Activated T-helper 2 cell treated with anti-CD3 and anti-CD28 coated beads, Interferon-gamma antibody, Interleukin-2, Interleukin-4, amounts not matched to agents 10 μg/mL and 5 μg/mL and 100 μg/mL, durations not matched to agents 14 hours and 24 hours and 36 hours (primary cell): ENCODE measurements at places on chromosomes 12 and 14. TPM values are rescaled to one million over a fixed set of nuclear protein-coding genes. Genes with fewer than 3 reads are reported as not detected.

DNA sequence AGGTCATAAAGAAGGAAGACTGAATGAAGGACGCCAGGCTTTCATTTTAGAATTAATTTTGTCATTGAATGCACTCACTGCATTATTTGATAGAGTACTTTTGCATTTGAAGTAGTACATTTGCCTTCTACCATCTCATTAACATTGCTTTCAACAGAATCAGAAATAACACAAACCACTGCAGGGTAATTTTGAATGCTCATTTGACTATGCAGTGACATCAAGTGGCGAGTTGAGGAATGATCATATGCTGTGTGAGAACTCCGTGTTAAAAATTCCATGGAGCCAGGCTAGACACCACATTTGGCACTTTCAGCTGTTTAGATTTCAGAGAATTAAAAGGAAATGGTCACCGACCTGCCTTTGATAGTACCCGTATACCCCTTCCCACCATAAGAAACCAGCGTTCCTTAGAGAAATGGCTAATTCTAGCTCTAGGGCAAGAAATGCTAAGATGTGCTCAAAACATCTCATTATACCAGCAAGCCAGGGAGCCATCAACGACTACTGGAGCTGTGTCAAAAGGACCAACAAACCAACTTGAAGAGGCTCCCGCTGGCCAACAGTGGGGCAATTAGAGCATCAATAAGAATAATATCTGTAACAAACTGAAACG is 16.5 kb downstream of the HEBP1 start:
- H3K4me1 ChIP-seq, result no peaks in the 10 kb centered on the region
- H3K36me3 ChIP-seq, result no peaks in the 10 kb centered on the region
- no peaks in the 10 kb centered on the region for H3K27me3 ChIP-seq
- no peak overlapping the region for H3K27ac ChIP-seq
- no peak for DNase-seq
- no peak overlapping the region for H3K4me3 ChIP-seq

The OTOGL gene
- 0.16 TPM in 1 of 2 replicates, not detected in the other for total RNA-seq

DNA sequence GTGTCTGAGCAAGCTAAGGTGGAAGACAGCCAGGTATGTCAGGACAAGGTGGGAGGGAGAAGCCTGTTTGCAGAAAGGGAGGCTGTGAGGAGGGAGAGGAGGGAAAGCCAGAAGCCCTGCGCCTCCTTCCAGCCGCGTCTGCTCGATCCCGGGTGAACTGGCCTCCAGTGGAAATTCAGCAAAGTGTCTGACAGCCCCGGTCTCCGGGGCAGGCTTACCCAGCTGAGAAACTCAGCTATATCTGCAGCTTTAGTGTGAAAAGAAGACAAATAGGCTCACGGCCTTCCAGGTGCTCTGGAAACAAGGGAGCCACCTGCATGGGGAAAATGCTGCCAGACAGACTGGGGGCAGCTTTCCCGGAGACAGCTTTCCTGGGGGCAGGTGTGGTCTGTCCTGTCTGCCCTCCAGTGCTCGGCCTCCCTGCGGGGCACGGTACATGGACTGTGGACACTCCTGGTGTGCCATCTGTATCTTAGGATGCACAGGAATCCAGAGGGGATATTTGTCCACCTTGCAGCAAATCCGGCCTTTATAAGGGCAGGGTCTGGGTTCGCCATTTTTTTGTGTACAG is 6.3 kb downstream of the RFLNA start:
- H3K27ac ChIP-seq, result no peak overlapping the region
- DNase-seq, result no peak
- H3K4me1 ChIP-seq, result no peaks in the 10 kb centered on the region
- H3K4me3 ChIP-seq, result no peak overlapping the region
- H3K36me3 ChIP-seq, result no peaks in the 10 kb centered on the region

The FBLN5 gene
- total RNA-seq, result 6.2 and 6.4 TPM in 2 replicates

The DIO3 gene
- total RNA-seq, result not detected in 2 replicates

DNA sequence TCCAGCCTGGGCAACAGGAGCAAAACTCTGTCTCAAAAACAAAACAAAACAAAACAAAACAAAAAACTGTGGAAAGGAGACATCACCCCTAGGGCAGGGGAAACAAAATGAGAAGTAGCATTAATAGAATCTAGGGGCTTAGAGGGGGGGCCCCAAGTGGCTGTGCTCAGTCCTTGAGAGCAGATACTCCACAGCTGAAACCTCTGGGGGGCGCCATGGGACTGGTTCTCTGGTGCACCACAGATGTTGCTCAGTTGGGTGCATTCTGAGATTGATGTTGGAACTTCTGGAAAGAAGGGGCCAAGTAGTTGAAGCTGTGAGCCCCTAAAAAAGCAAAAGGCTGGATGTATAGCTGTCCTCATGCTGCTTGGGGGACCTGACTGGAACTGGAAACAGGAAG is 11.8 kb upstream of the SYNE2 start:
- no peak overlapping the region for H3K27ac ChIP-seq
- H3K36me3 ChIP-seq, result no peaks in the 10 kb centered on the region
- H3K4me1 ChIP-seq, result peaks cover 3% of the 10 kb centered on the region
- no peak overlapping the region for H3K4me3 ChIP-seq

The CD163 gene
- total RNA-seq, result not detected in 2 replicates

The DDN gene
- total RNA-seq, result 0.60 and 0.91 TPM in 2 replicates

DNA sequence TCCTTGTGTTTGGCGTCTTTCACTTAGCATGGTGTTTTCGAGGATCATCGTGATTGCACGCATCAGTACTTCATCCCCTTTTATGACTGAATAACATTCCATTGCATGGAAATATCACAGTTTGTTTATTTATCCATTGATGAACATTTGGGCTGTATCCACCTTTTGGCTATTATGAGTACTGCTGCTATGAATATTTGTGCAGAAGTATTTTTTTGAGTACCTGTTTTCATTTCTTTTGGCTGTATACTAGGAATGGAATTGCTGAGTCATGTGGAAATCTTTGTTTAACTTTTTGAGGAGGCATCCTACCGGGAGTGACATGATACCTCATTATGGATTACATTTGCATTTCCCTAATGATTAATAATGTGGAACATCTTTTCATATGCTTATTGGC is 66.4 kb downstream of the WNK1 start:
- H3K27ac ChIP-seq, result no peak overlapping the region
- H3K27me3 ChIP-seq, result no peaks in the 10 kb centered on the region
- H3K4me1 ChIP-seq, result peaks cover 34% of the 10 kb centered on the region
- peaks cover 68% of the 10 kb centered on the region for H3K36me3 ChIP-seq
- DNase-seq, result no peak

DNA sequence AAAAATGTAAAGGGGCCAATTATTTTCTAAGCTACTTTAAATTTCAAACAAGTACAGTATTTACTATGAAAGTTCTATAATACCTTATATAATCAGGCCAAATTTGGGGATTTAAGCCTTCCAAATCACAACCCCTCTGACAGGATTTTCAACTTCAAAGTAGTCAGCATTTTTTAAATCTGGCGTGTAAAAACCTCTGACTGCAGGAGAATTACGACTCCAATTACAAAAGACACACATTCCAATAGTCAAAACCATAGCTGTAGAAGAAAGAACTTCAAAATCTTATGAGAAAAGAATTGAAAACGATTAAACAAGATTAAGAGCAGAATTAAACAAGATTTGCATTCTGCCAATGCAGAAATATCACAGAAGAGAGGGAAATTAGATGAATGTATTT is 12.7 kb downstream of the OSBPL8 start:
- H3K27ac ChIP-seq, result no peak overlapping the region
- no peak overlapping the region for H3K4me3 ChIP-seq
- no peak for DNase-seq
- H3K36me3 ChIP-seq, result peaks cover 18% of the 10 kb centered on the region

- no peaks in the 10 kb centered on the region for H3K4me1 ChIP-seq
- no peak for DNase-seq
- H3K4me3 ChIP-seq, result no peak overlapping the region
- H3K27me3 ChIP-seq, result no peaks in the 10 kb centered on the region
- H3K36me3 ChIP-seq, result no peaks in the 10 kb centered on the region
These were observed 642.3 kb downstream of the RPS29 start for GRCh38 chr14:48943913-48944312.

- no peak overlapping the region for H3K4me3 ChIP-seq
- peak overlapping the region; percentile 39 for H3K27ac ChIP-seq
- peaks cover 7% of the 10 kb centered on the region for H3K4me1 ChIP-seq
- H3K27me3 ChIP-seq, result no peaks in the 10 kb centered on the region
These were observed 66.3 kb downstream of the CLIP1 start for GRCh38 chr12:122356192-122356635.

DNA sequence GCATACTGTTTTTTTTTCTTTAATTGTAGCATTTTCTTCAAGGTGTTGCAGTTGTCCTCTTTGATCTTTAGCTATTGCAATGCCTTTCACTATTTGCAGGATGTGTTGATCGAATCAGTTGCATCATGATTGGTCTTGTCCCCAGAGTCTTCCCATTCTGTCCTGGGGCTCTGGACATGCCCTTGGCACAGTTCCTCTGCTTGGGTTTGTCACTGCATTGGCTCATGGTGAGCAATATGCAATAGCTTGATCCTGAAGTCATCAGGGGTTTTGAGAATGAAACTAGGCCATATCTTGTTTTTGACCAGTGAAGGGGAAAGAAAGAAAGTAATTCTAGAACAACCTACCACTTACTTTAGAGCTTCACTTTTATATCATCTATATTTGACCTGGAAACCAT is 281.5 kb downstream of the TMEM117 start:
- DNase-seq, result no peak
- no peak overlapping the region for H3K27ac ChIP-seq
- H3K27me3 ChIP-seq, result no peaks in the 10 kb centered on the region
- no peaks in the 10 kb centered on the region for H3K4me1 ChIP-seq
- H3K4me3 ChIP-seq, result no peak overlapping the region

The KRT85 gene
- not detected in 2 replicates for total RNA-seq

The ZFYVE26 gene
- total RNA-seq, result 16.0 and 16.2 TPM in 2 replicates

GRCh38 chr14:95258754-95259593 is 60.7 kb downstream of the CLMN start:
- H3K36me3 ChIP-seq, result no peaks in the 10 kb centered on the region
- peaks cover 15% of the 10 kb centered on the region for H3K4me1 ChIP-seq
- H3K4me3 ChIP-seq, result no peak overlapping the region
- H3K27ac ChIP-seq, result no peak overlapping the region
- H3K27me3 ChIP-seq, result peaks cover 4% of the 10 kb centered on the region
- DNase-seq, result no peak

DNA sequence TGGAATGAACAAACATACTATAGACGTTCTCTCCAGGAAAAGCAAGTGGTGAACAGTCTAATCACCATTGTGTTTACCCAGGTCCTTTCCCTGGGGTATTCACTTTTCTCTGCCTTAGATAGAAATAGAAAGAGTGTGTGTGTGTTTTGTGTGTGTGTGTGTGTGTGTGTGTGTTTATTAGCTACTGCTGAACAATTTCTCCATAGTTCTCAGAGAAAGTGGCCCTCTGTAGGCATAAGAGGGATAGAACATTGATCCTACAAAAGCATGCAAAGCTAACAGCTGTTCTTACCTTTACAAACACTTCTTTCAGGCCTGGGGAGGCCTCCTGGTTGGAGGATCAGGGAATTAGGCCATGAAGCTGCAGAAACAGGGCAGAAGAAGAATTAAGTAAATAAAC is 665.7 kb upstream of the TBX3 start:
- H3K36me3 ChIP-seq, result no peaks in the 10 kb centered on the region
- no peak overlapping the region for H3K4me3 ChIP-seq
- DNase-seq, result no peak
- H3K4me1 ChIP-seq, result no peaks in the 10 kb centered on the region
- H3K27ac ChIP-seq, result no peak overlapping the region

DNA sequence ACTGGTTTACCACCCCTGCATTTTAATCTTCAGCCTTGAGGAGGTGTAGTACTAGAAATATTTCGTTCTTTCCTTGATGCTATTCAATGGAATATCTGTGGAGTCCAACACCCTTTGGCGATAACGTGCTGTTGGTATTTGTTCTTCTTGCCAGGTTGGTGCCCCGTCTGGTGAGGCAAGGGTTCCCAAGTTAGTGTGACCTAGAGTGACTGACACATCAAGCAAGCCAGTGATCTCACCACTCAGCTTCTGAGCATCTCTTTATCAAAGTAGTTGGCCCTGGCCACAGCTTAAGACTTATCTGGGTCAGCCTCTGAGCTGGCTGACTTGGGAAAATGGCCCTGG is 60.2 kb downstream of the PLXNC1 start:
- peaks cover 36% of the 10 kb centered on the region for H3K36me3 ChIP-seq
- no peaks in the 10 kb centered on the region for H3K27me3 ChIP-seq
- H3K4me1 ChIP-seq, result peaks cover 56% of the 10 kb centered on the region
- peak overlapping the region; percentile 98 for H3K27ac ChIP-seq
- peak; percentile 23 for DNase-seq

- DNase-seq, result no peak
- no peaks in the 10 kb centered on the region for H3K27me3 ChIP-seq
- H3K4me1 ChIP-seq, result no peaks in the 10 kb centered on the region
- no peak overlapping the region for H3K27ac ChIP-seq
- H3K36me3 ChIP-seq, result no peaks in the 10 kb centered on the region
These were observed 71.9 kb downstream of the NRXN3 start for GRCh38 chr14:78242086-78242485.

DNA sequence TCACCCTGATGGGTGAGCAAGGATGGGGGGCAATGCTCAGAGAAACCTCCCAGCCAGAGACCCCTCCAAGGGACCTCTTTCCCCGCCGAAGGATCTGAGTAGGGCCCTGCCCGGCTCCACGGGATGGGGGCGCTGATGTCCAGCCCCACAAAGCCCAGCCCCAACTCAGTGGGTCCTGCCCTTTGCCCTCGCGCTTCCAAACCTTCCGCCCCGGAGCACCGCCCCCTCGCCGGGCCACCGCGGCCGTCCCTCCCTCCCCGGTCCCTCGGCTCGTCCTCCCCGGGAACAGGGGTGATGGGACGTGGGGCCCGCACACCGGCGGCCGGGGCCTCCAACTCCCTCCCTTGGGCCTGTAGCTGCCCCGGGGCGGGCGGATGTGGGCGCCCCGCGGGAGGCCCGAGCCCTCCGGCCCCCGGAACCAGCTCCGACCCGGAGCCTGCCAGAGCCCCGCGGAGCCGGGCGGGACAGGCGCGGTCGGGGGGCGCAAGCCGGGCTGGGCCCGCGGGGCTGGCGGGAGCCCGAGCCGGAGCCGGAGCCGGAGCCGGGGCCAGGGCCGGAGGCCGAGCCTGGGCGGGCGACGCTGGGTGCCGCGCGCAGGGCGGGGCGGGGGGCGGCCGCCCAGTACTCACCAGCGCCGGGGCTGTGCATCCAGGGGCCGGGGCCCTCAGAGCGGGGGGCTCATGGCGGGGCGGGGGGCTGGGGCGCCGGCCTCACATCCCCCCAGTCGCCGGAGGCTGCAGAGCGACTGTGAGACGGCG is 386 bp downstream of the HDAC7 start:
- H3K36me3 ChIP-seq, result peaks cover 49% of the 10 kb centered on the region
- H3K27me3 ChIP-seq, result no peaks in the 10 kb centered on the region
- peak; percentile 45 for DNase-seq
- H3K27ac ChIP-seq, result peak overlapping the region; percentile 100
- H3K4me3 ChIP-seq, result peak overlapping the region; percentile 84

GRCh38 chr12:44287545-44287944 is 451.7 kb downstream of the TMEM117 start:
- H3K27me3 ChIP-seq, result no peaks in the 10 kb centered on the region
- peaks cover 10% of the 10 kb centered on the region for H3K4me1 ChIP-seq
- H3K36me3 ChIP-seq, result no peaks in the 10 kb centered on the region
- no peak overlapping the region for H3K27ac ChIP-seq
- no peak overlapping the region for H3K4me3 ChIP-seq
- no peak for DNase-seq

GRCh38 chr14:94738751-94739150 is 31.2 kb downstream of the GSC start:
- no peaks in the 10 kb centered on the region for H3K4me1 ChIP-seq
- peaks cover 2% of the 10 kb centered on the region for H3K27me3 ChIP-seq
- H3K27ac ChIP-seq, result no peak overlapping the region
- no peak overlapping the region for H3K4me3 ChIP-seq
- no peaks in the 10 kb centered on the region for H3K36me3 ChIP-seq

GRCh38 chr12:11729008-11729407 is 79.5 kb downstream of the ETV6 start:
- DNase-seq, result no peak
- H3K27ac ChIP-seq, result peak overlapping the region; percentile 59
- H3K27me3 ChIP-seq, result no peaks in the 10 kb centered on the region
- peaks cover 73% of the 10 kb centered on the region for H3K4me1 ChIP-seq
